ENCODE measurements at places on chromosomes 3 and 15. TPM values are rescaled to one million over a fixed set of nuclear protein-coding genes. Genes with fewer than 3 reads are reported as not detected.

Gene CPNE4
- total RNA-seq, result 0.35 TPM

Gene CLDN16
- total RNA-seq, result 30.2 TPM

Gene BCHE
- 1.9 TPM for total RNA-seq

Gene PPM1M
- 18.3 TPM for total RNA-seq

Gene PSTPIP1
- not detected for total RNA-seq

Gene USP19
- 39.2 TPM for total RNA-seq

Gene GOLGA6L10
- total RNA-seq, result 0.35 TPM

Gene RASSF1
- total RNA-seq, result 14.4 TPM

Gene BNC1
- total RNA-seq, result 26.7 TPM

Gene RAB6B
- 4.3 TPM for total RNA-seq

Gene ATP2C1
- total RNA-seq, result 348 TPM

Gene AGTR1
- total RNA-seq, result not detected

Gene FMN1
- 4.0 TPM for total RNA-seq

Gene RAMAC
- 41.9 TPM for total RNA-seq

Gene ADAMTSL3
- 20.7 TPM for total RNA-seq

Gene ROPN1
- total RNA-seq, result not detected

Gene RBP2
- total RNA-seq, result not detected

Gene TLR9
- not detected for total RNA-seq

Gene SHC4
- total RNA-seq, result 7.3 TPM

Gene NR1I2
- total RNA-seq, result 0.20 TPM

Gene ACTR8
- total RNA-seq, result 47.2 TPM

Gene LMCD1
- total RNA-seq, result 499 TPM

Gene GPR171
- total RNA-seq, result not detected

Gene ADAMTS17
- total RNA-seq, result 1.4 TPM

Gene PAQR9
- total RNA-seq, result 0.20 TPM

Gene DUOX2
- total RNA-seq, result 0.05 TPM

Gene TMEM43
- 76.2 TPM for total RNA-seq

Gene SENP8
- 2.6 TPM for total RNA-seq

Gene SEMA5B
- total RNA-seq, result not detected

Gene CYP1A1
- total RNA-seq, result not detected

Gene NPAP1
- total RNA-seq, result not detected

Gene GABRA5
- total RNA-seq, result not detected

Gene PLSCR4
- 2.4 TPM for total RNA-seq

Gene SOX14
- total RNA-seq, result not detected

Gene IQCB1
- 13.5 TPM for total RNA-seq

Gene HIGD2B
- 0.15 TPM for total RNA-seq

Gene EXD1
- not detected for total RNA-seq

Gene MCF2L2
- 0.25 TPM for total RNA-seq

Gene PP2D1
- not detected for total RNA-seq

Gene SERPINI1
- total RNA-seq, result 4.8 TPM

Gene PLCH1
- total RNA-seq, result 2.8 TPM

Gene KIF15
- 1.6 TPM for total RNA-seq

Gene CFAP100
- not detected for total RNA-seq

Gene SOX2
- 0.05 TPM for total RNA-seq

Gene IL17RB
- total RNA-seq, result 1.4 TPM

Gene ARHGEF26
- total RNA-seq, result 0.80 TPM

Gene CHCHD4
- total RNA-seq, result 15.4 TPM

Gene MASP1
- 0.52 TPM for total RNA-seq

Gene ZNF80
- total RNA-seq, result not detected

All from renal cortical epithelial cell (primary cell).